ENCODE measurements at places on chromosomes 6 and 20.

- DNase-seq: no peak
Observed at GRCh38 chr20:20051767-20052073, 546 bp downstream of the CRNKL1 start.

- DNase-seq: no peak
Observed at GRCh38 chr6:157571269-157571668, 190.3 kb downstream of the ZDHHC14 start.

- no peak for DNase-seq
Observed at GRCh38 chr6:38783443-38784228, 68.5 kb downstream of the DNAH8 start.

DNA sequence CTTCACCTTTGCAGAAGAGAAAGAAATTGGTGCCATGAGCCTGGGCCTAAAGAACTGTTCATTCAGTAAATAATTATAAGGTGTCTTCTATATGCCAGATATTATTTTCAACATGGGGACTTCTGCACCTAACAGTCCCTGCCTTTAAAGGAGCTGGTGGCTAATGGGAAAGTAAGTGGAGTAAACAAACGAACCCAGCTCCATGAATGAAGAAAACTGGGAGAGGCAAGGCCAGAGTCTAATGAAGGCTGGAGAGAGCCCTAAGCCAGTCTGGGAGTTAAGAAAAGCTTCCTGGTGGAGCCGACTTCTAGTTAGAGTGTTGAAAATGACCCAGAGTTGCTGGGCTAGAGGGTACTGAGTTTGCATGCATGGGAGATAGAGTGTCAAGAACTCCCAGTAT is 24.2 kb upstream of the EFHC1 start:
- no peak for DNase-seq

DNA sequence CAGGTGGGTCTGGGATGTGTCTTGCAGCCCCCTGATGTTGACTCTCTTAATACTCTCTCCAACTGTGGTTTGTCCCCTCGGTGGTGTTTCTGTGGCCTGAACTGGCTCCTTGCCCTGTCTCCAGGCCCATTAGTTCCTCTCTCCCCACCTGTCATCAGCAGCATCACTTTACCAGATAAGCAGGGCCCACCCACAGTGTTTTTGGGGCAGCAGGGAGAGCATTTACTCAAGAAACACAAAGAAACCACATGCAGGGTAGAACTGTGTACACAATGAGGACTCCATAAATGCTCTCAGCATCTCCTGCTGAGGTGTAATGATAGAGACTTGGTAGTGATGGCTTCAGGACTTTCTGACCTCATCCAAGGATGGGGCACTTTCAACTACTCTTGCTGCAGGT is 20.2 kb upstream of the MRPS18A start:
- no peak for DNase-seq

- no peak for DNase-seq
Observed at GRCh38 chr20:35111141-35111888, 18.7 kb upstream of the TRPC4AP start.

DNA sequence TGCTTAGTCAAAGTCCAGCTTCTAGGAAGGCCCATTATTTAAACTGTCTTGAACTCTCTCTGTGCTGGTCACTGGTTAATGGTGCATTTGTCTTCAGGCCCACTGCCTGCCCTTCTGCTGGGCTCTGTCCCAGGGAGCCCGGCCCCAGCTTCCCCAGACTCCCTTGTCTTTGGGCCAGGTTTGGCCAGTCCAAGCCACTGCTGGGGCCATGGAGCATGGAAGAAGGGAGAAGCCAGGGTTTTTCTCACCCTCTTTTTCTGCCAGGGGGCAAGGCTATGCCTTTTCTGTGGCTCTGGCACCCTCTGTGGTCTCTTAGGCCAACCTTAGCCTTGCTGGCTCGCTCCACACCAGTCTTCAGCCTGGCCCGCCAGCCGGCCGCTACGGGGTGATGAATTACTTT is 390.0 kb upstream of the SULF2 start:
- DNase-seq: no peak

All from stimulated activated CD8-positive, alpha-beta memory T cell treated with anti-CD3 and anti-CD28 coated beads, Interleukin-15, amount 100 ng/mL, for 1 hour (primary cell).